Muscle of leg (tissue), 16 donors: ENCODE measurements at places on chromosomes 16 and 17. TPM values are rescaled to one million over a fixed set of nuclear protein-coding genes. Genes with fewer than 3 reads are reported as not detected.

DNA sequence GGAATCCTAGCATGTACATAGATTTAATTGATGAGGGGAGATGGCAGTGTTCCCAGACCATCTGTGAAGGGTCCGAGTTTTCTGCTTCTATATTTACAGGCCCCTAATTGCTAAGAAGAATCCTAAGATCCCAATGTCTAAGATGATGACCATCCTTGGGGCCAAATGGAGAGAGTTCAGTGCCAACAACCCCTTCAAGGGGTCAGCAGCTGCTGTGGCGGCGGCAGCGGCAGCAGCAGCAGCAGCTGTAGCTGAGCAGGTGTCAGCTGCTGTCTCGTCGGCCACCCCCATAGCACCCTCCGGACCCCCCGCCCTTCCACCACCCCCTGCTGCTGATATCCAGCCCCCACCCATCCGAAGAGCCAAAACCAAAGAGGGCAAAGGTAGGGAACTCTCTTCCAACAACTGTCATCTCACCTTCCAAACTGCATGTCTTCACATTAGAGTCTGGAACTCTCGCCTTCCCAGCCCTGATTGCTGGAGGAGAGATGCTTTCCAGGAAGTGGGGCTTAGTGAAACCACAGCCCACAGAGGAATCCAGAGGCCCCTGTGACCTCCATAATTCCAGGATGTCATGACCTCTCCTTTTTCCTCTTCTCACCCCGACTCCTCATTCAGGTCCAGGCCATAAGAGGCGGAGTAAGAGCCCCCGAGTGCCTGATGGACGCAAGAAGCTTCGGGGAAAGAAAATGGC is 4.7 kb downstream of the CHD3 start:
- peaks cover 49% of the 10 kb centered on the region for H3K4me1 ChIP-seq
- H3K27ac ChIP-seq = no peak overlapping the region
- H3K27me3 ChIP-seq = peaks cover 2% of the 10 kb centered on the region
- no peak overlapping the region for H3K4me3 ChIP-seq
- DNase-seq = peak; percentile 74

DNA sequence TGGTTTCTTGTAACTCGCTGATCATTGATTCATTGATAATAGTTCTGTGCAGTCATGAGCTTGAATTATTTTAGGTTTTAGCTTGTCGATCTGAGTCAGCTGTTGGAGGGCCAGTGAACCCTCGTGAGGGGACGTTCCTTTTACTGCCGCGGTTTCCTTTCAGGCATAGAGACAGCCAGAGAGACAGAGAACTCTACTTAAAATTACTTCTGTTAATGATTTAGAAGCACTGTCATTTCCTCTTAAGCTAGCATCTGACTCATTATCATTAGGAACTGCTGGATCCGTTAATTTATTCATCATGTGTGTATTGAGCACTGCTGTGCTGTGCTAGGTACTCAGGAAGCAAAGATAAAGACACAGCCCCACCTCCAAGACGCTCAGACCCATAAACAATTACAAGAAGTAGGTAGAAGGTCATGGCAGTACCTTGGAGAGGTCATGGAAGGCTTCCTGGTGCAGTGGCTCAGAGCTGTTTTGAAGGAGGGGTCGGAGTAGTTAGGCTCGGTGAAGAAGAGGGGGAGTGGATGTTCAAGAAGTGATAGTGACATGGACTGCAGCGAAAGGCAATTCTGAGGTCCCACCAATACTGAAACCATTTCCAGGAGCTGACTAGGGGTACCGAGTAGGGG is 3.3 kb downstream of the PGS1 start:
- peak overlapping the region; percentile 52 for H3K27ac ChIP-seq
- peaks cover 5% of the 10 kb centered on the region for H3K36me3 ChIP-seq
- H3K27me3 ChIP-seq = no peaks in the 10 kb centered on the region
- peaks cover 48% of the 10 kb centered on the region for H3K4me1 ChIP-seq

DNA sequence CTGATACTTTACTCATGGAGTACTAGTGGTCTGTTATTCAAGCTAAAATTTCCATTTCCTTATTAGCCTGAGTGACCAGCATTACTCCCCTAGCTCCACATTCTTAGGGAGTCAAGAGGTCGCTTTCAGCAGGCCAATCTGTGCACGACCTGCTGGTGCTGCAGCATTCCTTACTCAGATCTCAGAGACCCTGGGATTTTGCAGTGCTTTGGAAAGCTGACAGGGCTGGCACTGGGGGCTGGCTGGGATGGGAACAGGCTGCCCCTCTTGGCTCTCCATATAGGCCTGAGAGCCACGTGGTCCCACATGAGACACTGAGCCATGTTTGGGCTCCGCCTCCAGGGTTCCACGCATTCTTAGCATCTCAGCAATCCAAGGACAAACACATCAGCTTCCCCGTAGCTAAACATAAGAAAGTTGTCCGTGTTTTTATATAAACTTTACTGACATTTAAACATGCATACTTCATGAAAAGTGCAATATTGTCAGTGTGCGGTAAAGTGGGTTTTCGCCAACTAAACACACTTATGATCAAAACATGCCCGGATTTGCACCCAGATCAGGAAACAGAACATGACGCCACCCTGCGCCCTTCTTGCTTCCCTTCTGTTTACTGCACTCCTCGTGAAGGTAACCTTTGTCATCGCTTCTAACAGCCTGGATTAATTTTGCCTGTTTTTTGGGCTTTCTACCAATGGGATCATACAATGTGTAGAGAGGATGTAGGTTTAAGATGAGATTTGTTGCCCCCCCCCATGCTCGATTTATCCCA is 254.5 kb upstream of the CACNG5 start:
- H3K27ac ChIP-seq = peak overlapping the region; percentile 62
- no peaks in the 10 kb centered on the region for H3K27me3 ChIP-seq
- no peak overlapping the region for H3K4me3 ChIP-seq
- H3K4me1 ChIP-seq = peaks cover 31% of the 10 kb centered on the region
- no peaks in the 10 kb centered on the region for H3K36me3 ChIP-seq
- peak; percentile 51 for DNase-seq

- peak overlapping the region; percentile 86 for H3K4me3 ChIP-seq
- peak overlapping the region; percentile 86 for H3K27ac ChIP-seq
- DNase-seq = peak; percentile 67
- peaks cover 27% of the 10 kb centered on the region for H3K4me1 ChIP-seq
- no peaks in the 10 kb centered on the region for H3K36me3 ChIP-seq
- H3K27me3 ChIP-seq = no peaks in the 10 kb centered on the region
Measured at GRCh38 chr16:69187446-69188235, 677 bp downstream of the SNTB2 start.

GRCh38 chr16:12995721-12996372 is 94.4 kb downstream of the SHISA9 start:
- no peaks in the 10 kb centered on the region for H3K27me3 ChIP-seq
- H3K4me1 ChIP-seq = no peaks in the 10 kb centered on the region
- no peak overlapping the region for H3K4me3 ChIP-seq
- no peak for DNase-seq
- H3K36me3 ChIP-seq = no peaks in the 10 kb centered on the region
- H3K27ac ChIP-seq = no peak overlapping the region

GRCh38 chr17:54813896-54814295 is 86.8 kb upstream of the TOM1L1 start:
- H3K4me3 ChIP-seq = no peak overlapping the region
- no peaks in the 10 kb centered on the region for H3K36me3 ChIP-seq
- no peaks in the 10 kb centered on the region for H3K27me3 ChIP-seq
- H3K4me1 ChIP-seq = no peaks in the 10 kb centered on the region

DNA sequence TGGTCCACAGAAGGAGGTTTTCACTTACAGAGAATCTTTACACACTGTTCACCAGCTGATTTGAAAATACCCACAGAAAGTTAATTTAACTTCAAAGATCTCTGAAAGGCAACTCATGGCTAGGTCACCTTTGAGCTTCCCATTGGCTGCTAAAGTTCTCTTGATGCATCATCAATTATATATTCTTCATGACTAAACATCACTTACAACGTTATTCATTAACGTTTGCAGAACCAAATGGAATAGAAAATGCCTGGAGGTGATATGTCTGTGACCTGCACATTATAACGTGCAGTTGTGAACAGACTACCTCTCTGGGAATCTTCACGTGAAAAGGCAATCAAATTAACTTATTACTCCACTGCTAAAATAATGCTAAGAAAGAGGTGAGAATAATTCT is 238.5 kb downstream of the ZFHX3 start:
- H3K4me1 ChIP-seq = no peaks in the 10 kb centered on the region
- DNase-seq = no peak
- peaks cover 15% of the 10 kb centered on the region for H3K36me3 ChIP-seq
- no peak overlapping the region for H3K27ac ChIP-seq
- H3K27me3 ChIP-seq = no peaks in the 10 kb centered on the region

DNA sequence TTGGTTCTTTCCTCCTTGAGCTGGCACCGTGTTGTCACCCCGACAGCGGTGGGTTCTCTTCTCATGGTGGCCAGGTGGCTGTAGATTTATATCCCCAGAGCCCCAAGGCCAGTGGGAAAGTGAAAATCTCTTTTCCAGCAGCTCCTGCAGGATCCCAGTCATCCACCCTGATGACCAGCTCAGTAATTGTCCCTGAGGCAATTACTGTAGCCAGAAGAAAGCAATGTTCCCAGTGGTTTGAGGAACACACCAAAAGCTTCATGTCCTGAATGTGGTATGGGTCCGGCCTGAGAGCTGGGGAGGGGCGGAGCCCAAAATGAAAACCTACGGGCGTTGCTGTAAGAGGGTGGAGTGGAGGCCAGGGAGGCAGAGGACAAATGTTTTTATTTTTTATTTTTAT is 69.0 kb downstream of the WSB1 start:
- no peak overlapping the region for H3K27ac ChIP-seq
- DNase-seq = no peak
- no peak overlapping the region for H3K4me3 ChIP-seq
- no peaks in the 10 kb centered on the region for H3K27me3 ChIP-seq

DNA sequence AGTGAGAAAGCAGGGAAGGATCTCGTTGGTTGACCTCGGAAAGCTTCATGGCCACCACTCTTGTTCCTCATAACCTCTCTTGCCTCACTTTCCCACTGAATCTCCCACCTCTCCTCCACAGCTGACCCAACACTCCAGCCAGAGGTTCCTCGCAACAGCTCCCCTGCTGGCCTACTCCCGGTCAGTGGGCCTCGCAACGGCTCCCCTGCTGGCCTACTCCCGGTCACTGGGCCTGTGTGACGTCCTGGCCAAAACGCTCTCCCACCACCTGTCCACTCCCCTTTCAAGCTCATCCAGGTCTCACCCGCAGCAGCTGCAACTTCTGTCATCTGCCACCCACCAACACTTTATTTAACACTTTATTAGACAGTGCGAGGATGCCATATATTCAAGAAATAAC is 149.1 kb downstream of the VPS53 start:
- DNase-seq = peak; percentile 62
- no peaks in the 10 kb centered on the region for H3K27me3 ChIP-seq
- peak overlapping the region; percentile 65 for H3K27ac ChIP-seq
- H3K36me3 ChIP-seq = peaks cover 20% of the 10 kb centered on the region
- peaks cover 13% of the 10 kb centered on the region for H3K4me1 ChIP-seq
- H3K4me3 ChIP-seq = no peak overlapping the region

- H3K27ac ChIP-seq = peak overlapping the region; percentile 74
- H3K27me3 ChIP-seq = peaks cover 5% of the 10 kb centered on the region
- H3K4me1 ChIP-seq = peaks cover 82% of the 10 kb centered on the region
- DNase-seq = peak; percentile 70
Measured at GRCh38 chr16:4319454-4320421, 3.9 kb downstream of the GLIS2 start.

DNA sequence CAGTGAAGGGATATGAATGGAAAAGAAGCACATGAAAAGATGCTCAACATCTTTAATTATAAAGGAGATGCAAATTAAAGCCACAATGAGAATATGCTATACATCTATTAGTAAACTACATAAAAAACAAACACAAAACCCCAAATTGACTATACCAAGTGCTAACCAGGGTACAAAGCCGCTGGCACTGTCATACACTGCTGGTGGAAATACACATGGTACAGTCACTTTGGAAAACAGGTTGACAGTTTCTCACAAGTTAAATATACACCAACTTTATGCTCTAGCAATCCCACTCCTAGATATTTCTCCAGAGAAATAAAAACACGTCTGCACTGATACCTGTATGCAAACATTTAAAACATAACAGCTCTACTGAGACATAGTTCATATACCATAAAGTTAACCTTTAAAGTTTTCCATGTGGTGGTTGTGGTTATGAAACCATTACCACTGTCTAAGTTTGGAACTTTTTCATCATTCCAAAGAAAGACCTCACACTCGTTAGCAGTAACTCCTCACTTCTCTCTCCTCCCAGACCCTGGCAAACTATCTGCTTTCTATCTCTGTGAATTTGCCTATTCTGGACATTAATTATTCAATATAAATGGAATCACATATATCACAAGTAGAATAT is 42.7 kb downstream of the ADGRG5 start:
- H3K4me3 ChIP-seq = no peak overlapping the region
- H3K27me3 ChIP-seq = peaks cover 2% of the 10 kb centered on the region
- H3K4me1 ChIP-seq = no peaks in the 10 kb centered on the region
- no peak for DNase-seq
- H3K27ac ChIP-seq = no peak overlapping the region
- H3K36me3 ChIP-seq = no peaks in the 10 kb centered on the region

DNA sequence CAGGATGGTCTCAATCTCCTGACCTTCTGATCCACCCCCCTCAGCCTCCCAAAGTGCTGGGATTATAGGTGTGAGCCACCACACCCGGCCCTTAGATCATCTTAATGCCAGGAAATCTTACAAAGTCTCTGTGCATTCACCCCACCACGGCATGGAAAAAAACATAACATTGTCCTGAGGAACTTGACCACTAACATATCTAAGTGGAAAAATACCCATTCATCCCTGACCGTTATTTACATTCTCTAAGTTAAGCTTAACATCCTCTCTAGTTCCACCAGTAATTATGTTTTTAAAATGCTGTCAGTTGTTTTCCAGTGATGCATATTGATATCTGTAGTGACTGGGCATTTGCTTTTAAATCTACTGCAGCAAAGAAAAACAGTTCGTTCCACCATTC is 3.4 kb upstream of the HID1 start:
- H3K36me3 ChIP-seq = no peaks in the 10 kb centered on the region
- no peak for DNase-seq
- H3K4me3 ChIP-seq = no peak overlapping the region
- peaks cover 51% of the 10 kb centered on the region for H3K27me3 ChIP-seq

DNA sequence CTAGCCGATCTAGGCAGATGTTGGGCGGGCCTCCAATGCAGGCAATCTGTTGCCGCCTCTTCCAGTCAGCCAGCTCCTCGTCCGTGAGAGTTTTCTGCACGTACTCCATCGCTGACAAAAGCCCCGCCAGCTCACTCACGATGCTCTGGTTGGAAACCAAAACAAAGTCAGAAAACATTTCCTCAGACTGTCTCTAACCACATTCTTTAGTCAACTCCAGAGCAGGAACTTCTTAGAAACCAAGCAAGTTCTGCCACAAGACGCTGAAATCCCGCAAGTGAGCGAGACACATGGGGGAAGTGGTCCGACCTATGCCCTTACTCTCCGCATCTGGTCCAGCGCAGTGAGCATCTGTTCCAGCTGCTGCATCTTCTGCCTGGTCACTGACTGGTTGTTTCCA is 49.1 kb downstream of the STAT5A start:
- H3K4me3 ChIP-seq = no peak overlapping the region
- DNase-seq = peak; percentile 38
- no peaks in the 10 kb centered on the region for H3K4me1 ChIP-seq
- H3K27me3 ChIP-seq = no peaks in the 10 kb centered on the region
- peaks cover 75% of the 10 kb centered on the region for H3K36me3 ChIP-seq

Gene HBA1
- total RNA-seq = 387 TPM

Gene GAS2L2
- 0.04 TPM for total RNA-seq

Gene SULT1A1
- 32.3 TPM for total RNA-seq

Gene UNC45B
- total RNA-seq = 178 TPM

Gene NPB
- 2.0 TPM for total RNA-seq

Gene PRSS22
- total RNA-seq = not detected

Gene TBC1D16
- total RNA-seq = 22.6 TPM

Gene FOXC2
- 0.13 TPM for total RNA-seq

Gene GP1BA
- total RNA-seq = 0.04 TPM

Gene PLSCR3
- total RNA-seq = 14.2 TPM
